ENCODE measurements at places on chromosomes 4 and X.

DNA sequence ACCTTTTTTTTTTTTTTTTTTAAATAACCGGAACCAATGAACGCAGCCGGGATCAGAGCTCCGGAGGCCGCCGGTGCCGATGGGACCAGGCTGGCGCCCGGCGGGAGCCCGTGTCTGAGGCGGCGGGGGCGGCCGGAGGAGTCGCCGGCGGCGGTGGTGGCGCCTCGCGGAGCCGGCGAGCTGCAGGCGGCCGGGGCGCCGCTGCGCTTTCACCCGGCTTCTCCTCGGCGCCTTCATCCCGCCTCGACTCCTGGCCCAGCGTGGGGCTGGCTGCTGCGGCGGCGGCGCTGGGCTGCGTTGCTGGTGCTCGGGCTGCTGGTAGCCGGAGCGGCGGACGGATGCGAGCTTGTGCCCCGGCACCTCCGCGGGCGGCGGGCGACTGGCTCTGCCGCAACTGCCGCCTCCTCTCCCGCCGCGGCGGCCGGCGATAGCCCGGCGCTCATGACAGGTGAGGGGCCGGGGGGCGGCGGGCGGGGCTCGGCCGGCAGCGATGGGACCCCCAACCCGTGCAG lies 337 bp downstream of the STIM2 start:
- DNase-seq: no peak

- no peak for DNase-seq
Observed at GRCh38 chrX:44432641-44433040, 89.2 kb upstream of the EFHC2 start.

DNA sequence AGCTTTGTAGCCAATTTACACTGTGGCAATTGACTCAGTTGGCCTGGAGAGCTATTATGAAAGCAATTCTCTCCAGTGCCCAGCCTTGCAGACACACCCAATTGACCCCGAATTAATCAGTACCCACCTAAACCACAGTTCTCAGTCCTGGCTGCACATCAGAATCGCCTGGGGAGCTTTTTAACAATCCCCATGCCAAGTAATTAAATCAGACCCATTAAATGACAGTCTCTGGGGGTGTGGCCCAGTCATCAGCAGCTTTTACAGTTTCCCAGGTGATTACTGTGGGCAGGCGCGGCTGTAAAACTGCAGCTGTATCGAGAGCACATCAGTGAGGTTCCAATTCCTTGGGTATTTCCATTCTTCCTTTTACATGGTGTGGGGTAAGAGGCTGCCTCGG lies 460.9 kb upstream of the FAT1 start:
- DNase-seq: no peak

DNA sequence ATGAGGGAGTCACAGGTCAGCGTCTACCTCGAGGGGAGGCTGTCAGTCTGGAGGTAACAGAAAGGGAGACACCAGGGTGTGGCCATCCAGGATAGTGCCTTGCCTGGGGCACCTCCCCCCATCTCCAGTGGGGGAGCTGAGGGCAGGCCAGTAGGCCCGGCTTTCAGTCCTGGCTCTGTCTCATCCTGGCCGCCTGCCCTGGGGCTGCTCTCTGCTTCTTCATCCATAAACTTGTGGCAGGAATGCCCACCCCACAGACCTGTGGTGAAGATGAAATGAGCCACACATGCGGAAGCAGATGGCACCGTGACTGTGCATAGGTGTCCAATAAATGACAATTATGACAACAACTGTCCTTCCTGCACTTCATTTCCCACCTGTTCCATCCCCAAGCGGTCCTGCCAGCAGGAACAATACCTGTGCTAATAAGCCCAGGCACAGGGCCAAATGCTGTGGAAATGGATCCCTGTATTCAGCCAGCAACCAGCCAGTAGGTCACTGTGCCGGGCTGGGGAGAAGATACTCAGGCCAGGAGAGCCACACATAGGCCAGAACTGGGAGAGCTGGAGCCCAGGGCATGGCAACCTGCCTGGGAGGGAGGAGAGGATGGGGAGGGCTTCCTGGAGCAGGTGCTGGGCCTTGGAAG lies 30.2 kb downstream of the TRO start:
- DNase-seq: no peak

DNA sequence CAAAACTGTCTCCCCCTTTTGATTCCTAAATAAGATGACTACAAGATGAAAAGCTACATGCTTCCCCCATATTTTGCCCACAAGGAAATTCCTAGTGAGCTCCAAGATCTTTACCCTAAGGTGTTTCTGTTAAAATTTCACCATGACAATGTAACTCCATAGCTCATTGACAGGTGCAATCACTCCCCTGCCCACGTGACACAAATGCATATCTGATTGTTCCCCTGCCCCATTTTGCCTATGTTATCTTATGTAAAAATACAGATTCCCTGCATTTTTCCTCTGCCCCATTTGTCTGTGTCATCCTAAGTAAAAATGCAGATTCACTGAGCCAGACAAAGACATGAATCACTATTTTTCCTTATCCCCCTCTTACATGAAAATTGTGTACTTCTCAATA lies 66.7 kb downstream of the GPRASP3 start:
- no peak for DNase-seq

- DNase-seq: no peak
Observed at GRCh38 chr4:74474345-74475090, 29.6 kb downstream of the AREG start.

- peak; percentile 12 for DNase-seq
Observed at GRCh38 chr4:144787365-144788258, 141.7 kb downstream of the HHIP start.

DNA sequence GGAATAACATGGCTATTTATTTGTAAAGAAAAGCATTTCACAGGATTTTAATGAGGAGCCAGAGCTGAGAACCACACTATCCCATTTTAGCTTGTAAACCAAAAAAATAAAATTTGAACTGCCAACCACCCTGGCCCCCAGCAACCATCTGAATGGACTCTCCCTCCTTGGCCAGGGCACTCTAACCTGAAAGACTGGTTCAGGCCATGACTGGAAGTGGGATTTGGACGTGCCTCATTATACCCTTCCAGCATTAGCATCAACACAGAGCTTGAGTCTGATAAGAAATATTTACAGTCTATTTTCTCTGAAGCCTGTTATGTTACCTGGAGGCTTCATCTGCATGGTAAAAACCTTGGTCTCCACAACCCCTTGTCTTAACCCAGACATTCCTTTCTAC lies 30.0 kb downstream of the METAP1 start:
- DNase-seq: no peak

GRCh38 chr4:169045862-169046584 lies 36.0 kb upstream of the CBR4 start:
- no peak for DNase-seq
